ENCODE measurements at places on chromosomes 7 and 10.

GRCh38 chr10:77176232-77176631 lies 461.4 kb downstream of the KCNMA1 start:
- DNase-seq: no peak

DNA sequence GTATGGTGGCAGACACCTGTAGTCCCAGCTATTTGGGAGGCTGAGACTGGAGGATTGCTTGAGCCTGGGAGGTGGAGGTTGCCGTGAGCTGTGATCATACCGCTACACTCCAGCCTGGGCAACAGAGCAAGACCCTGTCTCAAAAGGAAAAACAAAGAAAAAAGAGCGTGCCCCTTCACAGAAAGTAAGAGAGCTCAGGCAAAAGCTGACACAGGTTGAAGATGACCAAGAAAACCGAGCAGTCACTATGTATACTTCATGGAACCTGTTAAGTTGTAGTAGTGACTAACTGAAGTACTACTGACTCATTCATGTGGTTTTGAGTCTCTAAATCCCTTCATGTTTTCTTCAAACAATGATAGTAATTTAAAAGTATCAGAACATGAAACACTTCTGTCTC lies 1.2 kb upstream of the PRRT4 start:
- DNase-seq: no peak

DNA sequence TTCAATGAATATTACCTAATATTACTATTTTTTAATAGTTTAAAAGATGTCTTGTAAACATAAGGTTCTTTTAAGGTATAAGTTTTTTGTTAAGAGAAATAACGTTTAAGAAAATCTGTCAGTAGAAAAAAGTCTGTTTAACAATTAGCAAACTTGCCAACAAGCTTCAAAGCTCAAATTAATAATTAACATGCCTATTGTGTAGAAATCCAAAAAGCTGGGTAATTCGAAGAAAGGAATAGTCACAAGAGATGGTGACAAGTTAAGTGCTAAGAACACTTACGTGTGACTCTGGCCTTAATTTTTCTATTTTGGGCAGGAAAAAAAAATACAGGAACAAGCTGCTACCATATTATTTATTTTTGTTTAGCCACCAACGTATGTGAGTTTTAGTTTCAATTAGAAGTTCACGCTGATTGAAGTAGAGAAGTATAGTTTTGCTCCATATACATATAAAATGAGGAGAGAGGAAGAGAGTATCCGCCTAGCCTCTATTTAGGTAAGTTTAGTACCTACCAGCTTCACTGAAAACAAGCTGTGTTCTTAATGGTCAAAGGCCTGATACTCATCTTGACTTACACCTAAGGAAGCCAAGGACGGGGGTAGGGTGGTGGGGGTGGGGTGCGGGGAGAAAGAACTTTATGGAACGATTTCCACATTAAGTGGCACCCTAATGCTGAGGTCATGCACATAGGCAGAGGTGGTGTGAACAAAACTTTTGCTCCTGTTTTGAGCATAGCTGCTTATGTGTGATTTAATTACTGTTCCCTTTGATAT lies 43.4 kb upstream of the AGBL3 start:
- DNase-seq: no peak

DNA sequence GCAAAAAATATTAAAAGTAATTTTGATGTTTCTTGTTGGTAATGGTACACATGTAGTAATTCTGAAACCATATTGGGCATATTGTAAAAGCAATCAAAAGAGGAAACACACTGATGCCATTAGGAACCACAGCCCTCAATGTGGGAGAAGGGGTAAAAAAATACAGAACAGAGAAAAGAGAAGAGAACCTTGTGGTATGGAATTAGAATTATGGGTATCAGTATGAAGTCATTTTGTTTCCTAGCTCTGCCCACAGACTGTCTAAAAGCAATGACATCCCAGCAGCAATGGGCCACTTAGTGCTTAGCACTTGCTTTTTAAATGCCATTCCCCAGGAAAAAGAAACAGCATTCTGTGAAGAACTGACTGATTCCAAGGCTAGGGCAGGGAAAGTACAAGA lies 61.5 kb downstream of the CPVL start:
- no peak for DNase-seq

DNA sequence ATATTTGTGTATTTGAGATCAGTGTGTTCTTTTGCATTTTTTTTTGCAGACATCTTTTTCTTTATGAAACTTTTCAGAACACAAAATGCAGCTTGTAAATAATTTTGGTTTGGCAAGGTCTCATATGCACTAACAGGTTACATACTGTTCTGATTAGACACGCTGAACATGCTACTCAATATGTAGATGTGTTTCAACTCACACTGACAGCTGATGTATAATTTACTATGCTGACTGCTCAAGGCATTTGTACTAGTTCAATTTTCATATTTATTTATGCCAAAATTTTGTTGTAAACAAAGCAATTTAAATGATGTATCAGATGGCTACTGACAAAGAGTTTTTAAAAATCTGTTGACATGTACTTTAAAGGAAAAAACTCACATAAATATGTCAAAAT lies 123.8 kb downstream of the TFEC start:
- DNase-seq: no peak

DNA sequence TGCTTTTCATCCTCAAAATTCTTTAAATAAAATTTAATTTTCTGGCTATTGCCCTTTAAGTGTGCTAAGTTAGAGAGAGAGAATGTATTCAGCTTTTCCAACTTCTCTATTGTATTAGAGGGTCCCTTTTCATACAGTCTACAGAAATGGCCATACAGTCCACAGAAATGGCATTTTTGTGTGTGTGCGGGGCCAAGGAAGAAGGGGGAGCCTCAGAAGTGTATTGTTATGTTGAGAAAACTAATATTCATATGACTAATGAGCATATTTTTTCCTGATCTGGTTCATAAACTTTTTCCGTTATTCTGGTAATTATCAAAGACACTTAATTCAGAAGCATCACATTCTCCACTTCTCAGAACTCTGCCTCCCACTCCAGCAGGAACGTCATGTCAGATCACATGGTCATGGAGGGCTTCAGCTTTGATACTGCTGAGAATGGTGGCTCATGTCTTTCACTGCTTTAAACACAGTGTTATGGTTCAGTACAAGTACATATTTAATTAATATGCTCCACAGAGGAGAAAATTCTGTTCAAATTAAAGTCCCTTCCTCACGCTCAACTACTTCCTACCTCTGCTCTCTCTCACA lies 37.1 kb downstream of the ELMO1 start:
- no peak for DNase-seq

GRCh38 chr7:93265220-93265619 lies 33.1 kb downstream of the VPS50 start:
- DNase-seq: no peak

DNA sequence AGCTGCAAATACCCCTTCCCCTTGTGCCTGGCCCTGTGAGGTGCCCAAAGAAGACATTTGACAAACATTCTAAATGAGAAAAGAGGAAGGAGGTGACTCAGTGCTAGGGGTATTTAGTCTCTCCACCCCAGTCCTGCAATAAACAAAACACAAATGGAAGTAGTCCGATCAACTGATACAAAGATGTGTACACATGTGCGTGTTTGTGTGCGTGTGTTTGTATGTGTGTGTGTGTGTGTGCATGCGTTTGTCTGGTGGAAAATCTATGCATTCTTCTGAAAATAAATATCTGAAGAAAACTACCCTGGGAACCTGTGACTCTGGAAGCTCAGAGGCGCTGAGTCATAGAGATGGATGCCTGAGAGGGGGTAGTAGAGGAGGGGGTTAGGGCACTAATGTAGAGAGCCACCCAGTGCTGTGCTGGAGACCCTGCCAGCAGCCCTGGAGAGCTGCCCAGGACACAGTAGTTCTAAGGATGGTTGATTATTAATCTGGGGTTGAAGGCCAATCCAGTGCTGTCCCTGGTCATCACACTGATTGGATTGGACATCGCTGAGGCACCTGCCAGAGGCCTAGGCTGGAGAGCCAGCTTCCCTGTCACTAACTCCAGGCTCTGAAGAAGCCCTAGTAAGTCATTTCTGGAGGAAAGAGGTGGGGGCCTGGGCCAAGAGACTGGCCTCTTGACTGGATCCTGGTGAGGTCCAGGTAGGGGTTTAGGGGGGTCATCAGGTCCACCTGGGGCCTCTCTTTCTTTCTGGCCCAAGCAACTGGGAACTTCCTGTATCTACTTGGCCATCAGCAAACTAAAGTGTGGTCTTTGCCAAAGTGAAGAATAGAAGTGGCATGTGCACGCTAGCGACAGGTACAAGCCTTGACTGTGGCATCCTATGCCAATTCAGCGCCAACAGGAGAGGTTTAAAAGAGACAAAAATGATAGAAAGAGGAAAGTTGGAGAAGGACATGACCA lies 18.5 kb downstream of the SFTPA1 start:
- no peak for DNase-seq

GRCh38 chr10:35166607-35167006 lies 40.0 kb downstream of the CREM start:
- DNase-seq: no peak

- no peak for DNase-seq
Observed at GRCh38 chr7:39210362-39210761, 232.7 kb downstream of the POU6F2 start.

DNA sequence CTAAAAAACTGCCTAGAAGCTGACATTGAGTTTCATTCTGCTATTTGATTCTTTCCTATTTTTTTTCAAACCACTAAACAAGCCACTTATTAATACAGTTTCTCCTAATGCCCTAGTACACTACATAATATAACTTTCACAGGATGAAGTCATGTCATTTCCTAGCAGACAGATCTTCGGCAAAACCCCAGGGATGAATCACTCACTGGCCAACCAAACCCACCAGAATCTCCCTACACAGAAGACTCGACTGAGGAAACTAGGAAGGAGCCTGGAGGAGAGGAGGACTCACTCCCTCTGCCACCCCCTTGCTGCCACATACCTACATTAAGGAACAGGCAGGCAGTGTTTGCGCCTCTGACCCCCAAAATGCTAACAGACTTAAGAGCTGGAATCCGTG lies 33.4 kb downstream of the XPNPEP1 start:
- DNase-seq: no peak

- DNase-seq: no peak
Observed at GRCh38 chr10:97468162-97468561, 22.2 kb downstream of the ZDHHC16 start.

DNA sequence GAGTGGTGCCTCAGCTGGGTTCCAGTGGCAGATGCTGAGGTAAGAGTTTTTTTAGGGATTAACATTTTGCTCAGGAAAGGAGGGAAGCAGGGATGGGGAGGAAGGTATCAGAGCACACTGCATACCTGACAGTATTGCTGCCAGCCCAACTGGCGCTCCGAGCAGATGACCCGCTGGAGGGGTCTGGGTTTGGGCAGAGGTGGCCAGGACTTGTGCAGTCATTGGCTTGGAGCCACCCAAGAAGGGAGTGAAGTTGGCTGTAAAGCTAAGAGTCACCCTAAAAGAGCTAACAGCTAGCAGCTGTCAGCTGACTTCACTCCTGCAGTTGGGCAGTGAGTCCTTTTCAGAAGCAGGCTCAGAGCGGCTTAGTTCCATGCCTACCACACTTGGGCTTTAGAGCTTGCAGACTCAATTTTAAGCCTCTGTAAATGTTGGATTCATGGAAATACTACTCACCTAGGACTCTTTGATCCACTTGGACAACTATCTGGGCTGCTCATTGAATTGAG lies 5.8 kb upstream of the ARHGAP22 start:
- DNase-seq: peak; percentile 74

- DNase-seq: no peak
Observed at GRCh38 chr7:23931633-23932032, 221.6 kb downstream of the STK31 start.

- no peak for DNase-seq
Observed at GRCh38 chr10:22435650-22436049, 90.4 kb downstream of the SPAG6 start.

DNA sequence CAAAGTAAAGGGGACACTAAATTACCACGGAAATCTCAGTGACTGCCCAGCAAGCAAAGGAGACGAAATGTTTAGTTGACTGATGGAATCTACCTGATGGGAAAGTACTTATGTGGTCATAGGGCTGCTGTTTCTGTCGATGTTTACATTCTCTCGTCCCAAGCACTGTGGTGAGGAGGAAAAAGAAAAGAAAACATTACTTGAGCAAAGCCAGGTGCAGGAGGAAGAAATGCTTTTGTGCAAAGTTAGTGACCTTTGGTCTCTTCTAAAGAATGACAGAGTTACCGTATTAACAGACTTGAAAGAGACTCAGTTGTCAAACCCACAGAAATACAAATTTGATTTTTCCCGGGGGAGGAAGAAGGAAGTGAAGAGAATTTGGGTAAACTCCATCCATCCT lies 43.3 kb upstream of the FMC1 start:
- DNase-seq: no peak

DNA sequence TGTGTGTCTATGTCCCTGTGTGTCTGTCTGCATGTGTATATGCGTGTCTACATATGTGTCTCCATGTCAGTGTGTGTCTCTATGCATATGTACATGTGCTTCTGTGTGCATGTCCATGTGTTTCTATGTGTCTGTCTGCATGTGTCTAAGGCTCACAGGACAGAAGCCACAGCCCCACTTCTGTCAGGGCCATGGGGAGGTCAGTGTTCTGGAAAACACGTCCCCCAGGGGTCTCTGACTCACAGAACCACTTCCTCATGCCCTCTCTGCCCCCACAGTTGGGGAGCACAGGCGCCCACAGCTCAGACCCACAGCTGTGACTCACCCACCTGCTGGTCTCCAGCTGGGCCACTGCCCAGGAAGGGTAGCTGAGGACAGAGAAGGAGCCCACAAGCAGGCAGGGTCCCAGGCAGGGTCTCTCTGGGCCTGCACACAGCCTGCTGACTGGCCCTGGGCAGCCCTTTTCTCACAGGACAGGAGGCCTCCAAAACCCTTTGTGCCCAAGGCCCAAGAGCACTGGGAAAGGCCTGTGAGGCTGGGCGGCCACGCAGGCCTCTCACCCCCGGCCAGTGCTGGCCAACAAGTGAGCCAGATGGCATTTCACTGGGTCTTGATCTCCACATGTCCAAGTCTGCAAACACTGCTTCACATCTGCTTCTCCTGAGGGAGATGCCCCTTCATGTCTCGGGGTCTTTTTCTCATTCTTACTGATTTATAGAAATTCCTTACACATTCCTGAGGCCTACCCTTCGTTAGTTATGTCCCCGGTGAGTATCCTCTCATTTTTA lies 102.9 kb upstream of the FAM20C start:
- peak; percentile 87 for DNase-seq

DNA sequence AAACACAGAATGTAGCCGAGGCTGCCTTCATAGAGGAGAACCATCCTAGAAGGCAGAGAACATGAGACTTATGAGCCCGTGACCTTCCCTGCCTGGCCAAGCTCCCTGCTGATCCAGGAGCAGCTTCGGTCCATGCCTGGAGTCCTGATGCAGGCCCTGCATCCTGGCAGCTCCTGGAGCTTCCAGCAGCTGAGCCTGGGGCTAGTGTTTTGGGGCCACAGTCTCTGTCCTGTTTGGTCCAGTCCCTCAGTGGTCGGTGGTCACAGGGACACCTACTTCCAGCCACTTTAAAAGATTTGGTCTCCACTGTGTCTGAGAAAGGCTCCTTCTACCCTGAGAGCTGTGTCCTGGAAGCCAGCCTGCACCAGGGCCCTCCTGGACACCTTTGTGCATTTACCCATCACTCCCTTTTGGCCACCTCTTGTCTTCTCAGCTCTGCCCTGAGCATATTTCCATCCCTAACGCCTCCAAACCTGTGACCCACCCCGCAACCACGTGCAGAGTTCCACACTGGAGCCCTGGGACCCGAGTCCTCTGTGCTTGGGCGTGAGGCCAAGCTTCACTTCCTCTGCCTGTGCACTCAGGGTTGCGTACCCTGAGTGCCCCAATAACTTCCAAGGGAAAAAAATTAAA lies 315.2 kb upstream of the ZNF32 start:
- DNase-seq: peak; percentile 67

Measured in vagina (tissue), 2 donors.